ENCODE measurements at places on chromosomes 1 and 21.

DNA sequence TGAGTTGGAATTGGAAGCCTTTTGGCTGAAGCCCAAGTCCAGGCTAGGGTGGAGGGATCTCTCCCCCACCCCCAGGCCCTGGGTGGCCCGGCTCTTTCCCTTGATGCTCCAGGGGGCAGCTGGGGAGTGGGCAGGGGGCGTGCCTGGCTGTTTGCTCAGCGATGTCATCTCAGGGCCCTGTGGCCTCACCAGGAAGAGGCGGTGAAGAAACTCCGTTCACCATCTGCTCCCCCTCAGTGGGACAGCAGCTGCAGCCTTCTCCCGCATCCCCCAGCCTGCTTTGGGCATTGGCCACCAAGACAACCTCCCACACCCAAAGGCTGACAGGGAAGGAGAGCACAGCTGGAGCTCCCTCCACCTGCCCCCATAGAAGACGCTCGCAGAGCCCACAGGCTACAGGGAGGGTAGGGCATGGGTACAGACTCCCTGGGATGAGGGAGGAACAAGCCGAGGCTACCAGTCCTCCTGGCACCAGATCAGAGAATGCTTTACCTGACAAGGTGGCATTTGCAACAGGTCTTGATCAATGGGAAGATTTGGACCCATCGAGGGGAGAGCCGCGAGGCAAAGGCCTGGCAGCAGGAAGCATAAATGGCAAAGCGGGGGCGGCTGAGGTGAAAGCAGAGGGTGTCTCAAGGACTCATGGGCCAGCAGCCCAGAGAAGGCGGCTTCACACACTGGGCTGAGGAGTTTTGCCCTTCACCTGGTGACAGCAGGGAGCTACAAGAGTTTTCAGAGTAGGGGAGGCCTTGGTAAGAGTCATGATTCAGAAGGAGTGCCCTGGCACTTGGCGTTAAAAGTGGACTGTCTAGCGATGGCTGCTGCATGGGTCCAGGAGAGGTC, 6.5 kb upstream of the GUCA2A start:
- no peak for DNase-seq

- no peak for DNase-seq
Measured at GRCh38 chr1:212495766-212496494, 63.2 kb downstream of the NENF start.

DNA sequence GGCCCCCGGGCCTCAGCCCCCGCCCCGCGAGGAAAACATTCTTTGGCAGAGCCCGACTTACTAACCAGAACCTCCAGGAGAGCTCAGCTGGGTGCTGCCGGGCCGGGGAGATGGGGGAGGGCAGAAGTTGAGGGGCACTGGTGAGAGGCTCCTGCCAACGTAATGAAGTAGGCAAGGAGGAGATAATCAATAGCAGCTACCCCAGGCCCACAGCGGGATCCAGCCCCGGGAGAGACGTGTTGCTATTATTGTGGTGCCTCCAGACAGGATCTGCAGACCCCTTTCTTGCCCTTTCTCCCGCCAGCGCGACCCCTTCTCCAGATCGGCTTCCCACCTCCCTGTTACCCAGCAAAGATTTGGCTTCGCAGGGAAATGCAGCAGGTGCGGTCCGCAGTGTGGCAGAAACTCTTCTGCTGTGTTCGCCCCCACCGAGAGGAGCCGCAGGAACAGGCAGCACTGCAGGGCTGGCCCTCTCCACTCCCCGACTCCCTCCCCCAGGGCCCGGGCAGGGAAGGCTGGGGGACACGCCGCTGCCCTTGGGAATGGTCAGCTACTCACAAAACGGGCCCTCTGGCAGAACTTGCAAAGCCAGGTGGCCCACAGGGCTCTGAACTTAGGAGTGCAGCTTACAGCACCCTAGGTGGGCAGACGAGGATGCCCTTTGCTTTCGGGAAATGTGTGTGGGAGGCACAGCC, 1.5 kb upstream of the KCNA2 start:
- DNase-seq: no peak

GRCh38 chr1:100463791-100464424, 74.0 kb upstream of the GPR88 start:
- DNase-seq: no peak

DNA sequence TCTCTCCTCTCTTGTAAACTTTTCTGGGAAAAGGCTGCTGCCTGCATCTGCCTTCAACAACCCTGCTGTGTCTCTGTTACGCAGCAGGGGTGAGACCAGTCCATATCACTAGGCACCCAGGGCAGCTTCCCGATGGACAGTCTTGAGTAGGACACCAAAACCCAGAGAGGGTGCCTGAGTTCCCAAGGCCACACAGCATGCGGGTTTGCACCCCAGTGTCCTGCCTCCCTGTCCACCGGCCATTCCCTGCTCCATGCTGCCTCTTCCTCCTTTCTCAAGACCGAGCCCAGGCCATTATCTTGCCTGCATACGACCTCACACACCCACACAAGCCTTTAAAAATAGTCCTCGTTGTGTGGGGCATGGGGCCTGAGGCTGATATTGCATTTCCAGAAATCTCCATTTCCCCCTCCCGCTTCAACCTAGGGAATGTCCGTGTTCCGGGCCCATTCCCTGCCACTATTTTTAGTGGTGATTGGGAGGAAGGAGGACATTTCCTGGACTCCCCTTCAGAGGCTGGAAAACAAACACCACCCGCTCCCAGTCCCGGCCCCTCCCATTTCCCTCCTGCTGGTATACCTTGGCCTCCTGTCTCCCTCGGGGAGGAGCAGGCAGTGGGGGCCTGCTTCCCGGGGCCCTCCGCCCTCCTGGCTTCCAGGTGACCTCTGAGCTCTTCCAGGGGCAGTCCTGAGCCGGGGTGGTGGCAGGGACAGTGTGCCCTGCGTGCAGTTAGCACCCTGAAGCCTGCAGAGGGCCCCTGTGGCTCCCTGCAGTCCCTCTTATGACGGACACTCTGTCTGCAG, 132.4 kb upstream of the TMEM51 start:
- no peak for DNase-seq

- DNase-seq: no peak
Measured at GRCh38 chr1:5648410-5649165, 343.6 kb downstream of the NPHP4 start.

DNA sequence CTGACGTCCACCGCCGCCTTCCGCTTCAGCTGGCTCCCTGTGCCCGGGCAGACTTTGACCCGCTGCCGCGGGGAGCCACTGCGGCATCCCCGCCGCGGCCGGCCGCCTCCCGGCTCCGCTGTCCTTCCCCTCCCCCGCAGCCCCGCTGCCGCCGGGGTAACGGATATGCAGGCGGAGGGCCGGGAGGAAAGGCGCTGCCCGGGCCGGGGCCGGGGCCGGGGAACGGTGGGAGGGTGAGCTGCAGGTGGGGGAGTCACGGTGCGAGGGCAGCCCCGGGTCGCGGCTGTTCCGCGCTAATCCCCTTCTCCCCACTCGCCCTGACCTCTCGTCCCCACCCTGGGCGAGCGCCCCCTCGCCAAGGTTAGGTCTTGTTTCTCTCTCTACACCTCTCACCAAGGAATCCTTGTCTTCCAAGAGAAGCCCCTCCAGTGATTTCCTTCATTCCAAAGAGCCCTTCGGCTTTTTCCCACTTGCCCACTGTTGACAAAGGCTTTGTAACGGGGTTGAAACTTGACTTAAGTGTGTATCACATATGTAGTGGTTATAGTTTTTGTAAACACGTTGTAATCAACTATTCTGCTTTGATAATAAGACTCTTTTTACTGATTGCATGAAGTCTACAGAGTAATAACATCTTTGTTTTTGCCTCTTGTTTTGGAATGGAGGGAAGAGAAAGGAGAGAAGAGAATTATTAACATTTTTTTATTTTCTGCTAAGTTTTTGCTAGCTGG, 669 bp downstream of the XPR1 start:
- no peak for DNase-seq

- DNase-seq: no peak
Measured at GRCh38 chr1:109282497-109282951, 421 bp downstream of the PSRC1 start.

DNA sequence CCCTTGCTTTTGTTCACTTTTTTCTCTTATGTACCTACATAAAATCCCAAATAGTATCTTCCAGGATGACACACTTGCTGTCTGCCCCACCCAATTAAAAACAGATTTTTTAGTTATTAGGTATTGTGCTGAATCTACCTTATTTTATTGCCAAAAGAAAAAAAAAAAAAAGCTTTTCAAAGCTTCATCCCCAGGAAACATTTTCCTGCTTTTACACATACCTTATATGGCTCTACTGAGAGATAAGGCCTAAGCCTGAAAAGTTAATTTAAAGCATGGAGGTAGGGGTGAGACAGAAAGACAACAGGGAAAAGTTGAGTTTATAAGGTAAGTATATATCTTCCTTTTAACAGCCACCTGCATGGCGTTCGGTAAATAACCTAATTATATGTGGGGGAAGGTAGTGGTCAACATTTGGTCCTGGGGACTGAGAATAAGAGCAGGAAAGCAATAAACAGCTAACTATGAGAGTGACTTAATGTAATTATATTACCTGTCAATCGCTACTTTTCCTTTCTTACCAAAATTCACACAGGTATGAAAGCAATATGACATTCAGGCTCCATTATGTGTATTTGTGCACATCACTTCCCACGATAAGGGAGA, 54.6 kb upstream of the BOLA1 start:
- DNase-seq: no peak

DNA sequence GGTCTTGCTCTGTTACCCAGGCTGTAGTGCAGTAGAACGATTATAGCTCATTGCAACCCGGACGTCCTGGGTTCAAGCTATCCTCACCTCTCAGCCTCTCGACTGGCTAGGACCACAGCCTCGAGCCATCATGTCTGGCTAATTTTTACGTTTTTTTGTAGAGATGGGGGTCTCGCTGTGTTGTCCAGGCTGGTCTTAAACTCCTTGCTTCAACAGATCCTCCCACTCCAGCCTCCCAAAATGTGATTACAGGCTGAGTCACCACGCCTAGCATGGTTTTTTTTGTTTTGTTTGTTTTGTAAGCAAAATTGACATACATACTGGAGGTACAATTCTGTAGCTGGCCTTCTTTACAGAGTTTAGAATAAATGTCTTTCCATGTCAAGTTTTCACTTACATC, 994 bp upstream of the LAMTOR5 start:
- DNase-seq: no peak

GRCh38 chr1:98706173-98706843, 44.8 kb downstream of the SNX7 start:
- no peak for DNase-seq

- DNase-seq: no peak
Measured at GRCh38 chr1:44217809-44218410, 4.6 kb downstream of the DMAP1 start.

DNA sequence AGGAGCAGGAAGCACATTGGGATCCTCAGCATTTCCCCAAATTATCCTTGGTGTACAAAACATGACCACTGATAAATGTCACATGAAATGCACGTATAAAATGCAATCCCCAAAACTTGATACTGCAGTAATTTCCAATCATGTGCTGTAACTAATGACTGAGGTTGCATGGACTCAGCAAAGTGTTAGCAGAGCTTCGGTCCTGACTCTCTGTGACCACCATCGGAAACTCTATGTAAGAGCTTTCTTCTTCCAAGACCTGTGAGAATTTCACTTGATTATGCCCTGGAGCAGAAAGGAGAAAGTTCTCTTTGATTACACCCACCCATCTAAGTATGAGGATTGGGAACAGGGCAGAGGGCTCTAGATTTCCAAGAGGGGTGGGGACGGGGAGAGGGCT, 908 bp downstream of the CD53 start:
- DNase-seq: no peak

GRCh38 chr1:182783068-182783467, 6.5 kb upstream of the NPL start:
- no peak for DNase-seq

- no peak for DNase-seq
Measured at GRCh38 chr1:198893763-198894444, 255.1 kb downstream of the PTPRC start.

GRCh38 chr1:224805889-224806288, 123.6 kb upstream of the DNAH14 start:
- DNase-seq: no peak

DNA sequence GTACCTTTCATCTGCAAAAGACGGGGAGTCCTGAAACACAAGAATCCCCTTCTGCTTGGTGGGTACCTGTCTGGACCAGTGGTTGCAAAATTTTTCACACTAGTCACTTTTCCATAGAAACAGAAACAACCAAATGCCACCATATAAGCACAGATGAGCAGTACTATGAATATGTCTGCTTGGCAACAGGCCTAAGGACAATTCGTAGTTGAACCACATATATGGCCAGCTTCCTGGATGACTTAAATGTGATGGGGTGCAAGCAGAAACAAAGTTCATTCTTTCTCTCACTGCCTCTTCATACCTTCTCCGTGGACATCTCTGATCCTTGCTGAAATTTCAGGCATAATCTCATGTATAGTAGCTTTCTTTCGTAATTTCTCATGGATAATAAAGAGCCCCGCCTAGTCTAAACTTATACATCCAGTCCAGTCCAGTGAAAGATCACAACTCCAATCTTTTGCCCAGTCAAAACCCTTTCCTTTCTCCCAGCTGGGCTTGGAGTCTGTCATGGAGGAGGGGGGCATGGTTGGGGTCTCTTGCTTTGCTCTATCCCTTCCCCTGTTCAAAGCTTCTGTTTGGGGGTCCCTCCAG, 7.0 kb downstream of the FCAMR start:
- DNase-seq: no peak

DNA sequence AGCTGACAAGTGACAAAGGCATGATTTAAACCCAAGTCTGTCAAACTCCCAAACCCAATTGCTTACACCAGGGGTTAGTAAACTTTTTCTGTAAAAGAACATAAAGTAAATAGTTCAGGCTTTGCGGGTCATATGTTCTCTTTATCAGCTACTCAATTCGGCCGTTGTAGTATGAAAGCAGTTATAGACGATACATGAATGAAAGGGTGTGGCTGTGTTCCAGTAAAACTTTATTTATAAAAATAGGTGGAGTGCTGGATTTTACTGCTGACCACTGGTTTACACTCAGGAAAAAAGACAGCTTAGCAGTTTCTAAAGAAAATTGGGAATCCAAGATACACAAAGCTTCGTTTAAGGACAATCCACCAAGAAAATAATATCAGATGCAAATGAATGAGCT, 124.3 kb upstream of the BCL9 start:
- DNase-seq: no peak

DNA sequence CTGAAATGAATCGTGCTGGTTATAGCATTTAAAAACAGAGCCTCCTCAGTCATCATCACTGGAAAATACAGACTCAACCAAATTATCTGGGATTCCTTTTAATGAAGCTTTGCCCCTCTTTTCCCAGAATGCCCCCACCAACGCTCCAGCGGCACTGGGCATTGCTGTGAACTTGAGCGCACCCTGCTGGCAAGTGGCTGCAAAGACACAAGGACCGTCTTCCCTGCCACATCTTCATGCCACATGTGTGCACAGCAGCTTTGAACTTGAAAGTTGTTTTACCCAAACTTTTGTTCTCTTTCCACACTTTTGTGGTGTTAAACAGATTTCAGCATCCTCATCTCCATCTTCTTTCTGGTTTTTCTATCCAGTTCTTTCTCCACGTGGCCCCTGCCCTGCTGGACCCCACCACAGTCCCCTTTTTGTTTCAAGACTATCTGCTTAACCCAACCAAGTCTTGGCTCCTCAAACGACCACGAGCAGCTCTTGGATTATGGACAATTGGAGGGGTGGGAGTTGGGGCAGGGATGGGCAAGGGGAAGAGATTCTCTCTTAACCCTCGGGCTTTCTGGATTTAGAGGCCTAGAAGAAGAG, 12.8 kb upstream of the LMX1A start:
- DNase-seq: no peak
